Kasumi-1 (cell line): ENCODE measurements at places on chromosomes 1 and 21.

GRCh38 chr1:181485287-181486097, 2.2 kb downstream of the CACNA1E start:
- no peak for DNase-seq

GRCh38 chr1:227343206-227343605, 24.9 kb upstream of the CDC42BPA start:
- DNase-seq, result no peak

DNA sequence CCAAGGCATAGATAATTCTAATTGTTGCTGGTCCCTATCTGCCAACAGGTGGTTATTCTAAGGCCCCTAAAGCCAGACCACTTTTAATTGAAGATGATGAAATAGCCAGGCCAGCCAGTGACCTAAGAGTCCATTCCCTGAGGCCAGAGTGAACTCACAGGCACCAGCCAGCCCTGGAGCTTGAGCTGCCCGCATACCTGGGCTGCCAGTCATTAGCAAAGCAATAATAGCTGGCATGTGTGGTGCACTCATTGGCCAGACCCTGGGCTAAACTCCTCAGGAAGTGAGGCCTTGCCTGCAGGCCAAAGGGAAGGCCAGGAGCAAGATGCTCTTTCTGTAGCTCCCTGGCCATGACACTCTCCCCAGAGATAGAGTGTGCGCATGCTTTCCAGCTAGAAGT, 180.4 kb upstream of the KLHDC7A start:
- DNase-seq, result no peak

DNA sequence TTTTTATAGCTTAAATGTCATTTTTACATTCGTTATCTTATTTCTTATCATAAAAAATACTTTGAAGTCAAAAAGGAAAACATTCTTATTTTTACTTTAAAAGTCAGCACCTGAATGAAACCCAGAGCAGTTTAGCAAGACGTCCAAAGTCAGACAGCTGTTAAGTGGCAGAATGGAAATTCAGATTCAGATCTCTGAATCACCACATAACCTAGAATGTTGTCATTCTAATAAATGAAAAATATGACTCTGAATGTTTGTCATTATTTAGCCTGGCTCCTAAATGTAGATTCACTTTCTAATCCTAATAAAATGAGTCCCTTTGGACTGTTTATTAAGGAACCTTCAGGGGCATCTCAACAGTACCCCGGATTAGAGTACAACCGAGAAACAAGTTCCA, 75.2 kb upstream of the RGS7 start:
- DNase-seq, result no peak

DNA sequence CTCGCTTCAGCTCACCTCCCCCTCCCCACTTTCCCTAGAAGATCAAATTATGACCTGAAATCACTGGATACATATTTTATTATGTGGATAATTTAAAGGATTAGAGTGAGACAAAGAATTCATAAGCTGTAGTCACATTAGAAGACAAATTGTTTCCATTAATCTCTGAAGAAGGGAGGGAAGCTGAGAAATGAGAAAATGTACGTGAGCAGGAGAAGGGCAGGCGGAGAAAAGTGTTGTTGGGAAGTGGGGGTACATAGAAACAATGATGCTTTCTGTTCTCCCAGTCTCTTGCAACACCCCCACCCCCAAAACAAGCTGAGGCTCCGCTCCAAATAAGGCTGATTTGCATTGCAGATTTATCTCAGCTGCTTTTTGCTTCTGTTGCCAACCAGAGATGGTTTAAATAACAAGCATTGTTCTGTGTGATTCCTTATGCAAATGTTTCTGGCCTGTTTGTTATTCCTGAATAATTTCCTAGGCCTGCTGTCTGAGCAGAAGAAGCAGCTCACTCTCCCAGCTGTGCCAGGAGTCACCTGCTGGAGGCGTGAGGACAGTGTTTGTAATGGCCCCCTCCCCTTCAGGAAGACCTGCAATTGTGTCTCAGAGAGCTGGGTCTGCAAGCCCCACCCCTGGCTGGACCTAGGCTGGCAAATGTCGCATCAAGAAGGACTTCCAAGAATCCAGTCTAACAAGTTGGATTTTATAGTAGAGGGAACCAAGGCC, 121.8 kb upstream of the TNR start:
- DNase-seq, result no peak
